ENCODE measurements at places on chromosomes 7 and 10.

GRCh38 chr10:111344804-111345203 lies 268.0 kb downstream of the ADRA2A start:
- no peak for ATAC-seq

- no peak for ATAC-seq
These were observed 52.4 kb upstream of the TMEM140 start for GRCh38 chr7:135095450-135095849.

DNA sequence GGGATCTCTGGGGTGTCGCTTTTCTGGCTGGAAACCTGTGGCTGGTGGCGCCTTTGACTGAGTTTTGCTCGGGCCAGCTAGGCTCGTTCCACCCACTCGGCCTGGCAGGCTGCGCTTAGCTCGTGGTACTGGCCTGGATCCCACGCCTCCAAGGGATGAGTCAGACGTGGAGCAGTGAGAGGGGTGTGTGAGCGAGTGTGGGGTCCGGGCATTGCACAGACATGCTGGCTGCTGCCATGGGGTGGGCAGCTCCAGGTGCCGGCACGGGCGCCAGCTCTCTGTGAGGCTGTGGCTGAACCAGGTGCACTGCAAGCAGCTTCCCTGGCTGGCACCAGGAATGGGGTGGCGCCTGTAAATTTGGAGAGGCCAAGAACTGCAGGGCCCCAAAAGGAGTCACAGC lies 63.1 kb upstream of the CACNA2D1 start:
- peak; percentile 58 for ATAC-seq

- no peak for ATAC-seq
These were observed 277.0 kb downstream of the GFRA1 start for GRCh38 chr10:115996031-115996430.

GRCh38 chr10:68403701-68404100 lies 3.4 kb downstream of the RUFY2 start:
- ATAC-seq, result no peak

- no peak for ATAC-seq
These were observed 582.5 kb downstream of the CNTNAP2 start for GRCh38 chr7:146698995-146699610.

DNA sequence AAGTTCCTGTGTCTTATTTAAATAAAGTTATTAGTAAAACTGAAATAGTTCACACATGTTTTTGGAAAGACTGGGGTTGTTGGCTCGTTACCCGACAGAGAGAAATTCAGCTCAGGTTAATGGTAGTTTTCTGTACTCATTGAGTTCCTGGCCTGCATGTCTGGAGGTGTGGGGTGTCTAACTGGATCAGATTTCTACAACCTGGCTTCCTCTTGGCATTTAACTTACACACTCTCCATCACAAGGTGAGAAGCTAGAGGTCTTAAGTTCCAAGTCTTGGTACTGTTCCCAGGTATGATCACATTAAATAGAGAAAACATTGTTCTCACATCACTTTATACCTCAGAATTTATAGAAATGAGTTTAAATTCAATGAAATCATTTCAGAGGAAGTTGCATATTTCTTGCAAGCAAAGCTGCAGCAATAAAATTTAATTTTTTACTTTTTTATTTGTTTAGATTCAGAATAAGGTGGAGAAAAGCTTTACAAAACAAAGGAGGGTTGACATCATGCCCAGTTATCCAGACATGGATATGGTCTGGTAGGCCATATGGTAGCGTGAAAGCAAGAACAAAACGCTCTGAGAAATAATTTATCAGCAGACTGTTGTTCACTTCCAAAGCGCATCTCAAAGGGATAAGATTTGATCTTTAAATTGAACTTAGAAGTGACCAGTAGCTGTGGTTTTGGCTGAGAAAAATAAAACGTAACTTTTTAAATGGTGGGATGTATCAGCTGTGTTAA lies 120.6 kb downstream of the GLCCI1 start:
- ATAC-seq, result no peak

DNA sequence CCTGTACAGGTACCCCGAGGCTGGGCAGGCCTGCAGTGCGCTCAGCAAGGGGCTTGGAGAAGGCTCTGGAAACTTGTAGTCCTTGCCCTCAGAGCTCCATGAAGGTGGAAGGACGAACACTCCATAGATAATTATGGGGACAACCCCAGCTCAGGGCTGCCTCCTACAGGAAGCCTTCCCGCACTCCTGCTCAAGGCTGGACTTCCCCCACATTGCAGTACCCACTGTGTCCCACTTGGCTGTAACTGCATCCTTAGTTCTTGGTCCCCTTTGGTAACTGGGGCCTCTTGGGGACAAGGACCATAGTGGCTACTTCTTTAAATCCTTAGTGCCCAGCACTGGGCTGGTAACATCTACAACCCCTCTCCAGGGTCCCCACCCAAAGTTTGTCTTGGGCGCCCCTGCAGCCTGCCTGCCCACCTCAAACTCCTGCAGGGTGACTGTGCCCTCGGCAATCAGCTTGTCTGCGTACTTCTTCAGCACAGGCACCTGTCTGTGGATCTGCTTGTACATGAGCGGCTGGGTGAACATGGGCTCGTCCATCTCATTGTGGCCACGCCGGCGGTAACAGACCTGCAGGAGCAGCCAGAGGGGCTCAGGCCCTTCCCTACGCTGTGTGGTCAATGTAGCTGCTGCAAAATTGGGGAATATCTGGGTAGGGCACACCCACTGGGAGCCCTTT lies 17.1 kb downstream of the OGDHL start:
- peak; percentile 13 for ATAC-seq

- ATAC-seq, result no peak
These were observed 41.9 kb downstream of the CAMK1D start for GRCh38 chr10:12391206-12391605.

DNA sequence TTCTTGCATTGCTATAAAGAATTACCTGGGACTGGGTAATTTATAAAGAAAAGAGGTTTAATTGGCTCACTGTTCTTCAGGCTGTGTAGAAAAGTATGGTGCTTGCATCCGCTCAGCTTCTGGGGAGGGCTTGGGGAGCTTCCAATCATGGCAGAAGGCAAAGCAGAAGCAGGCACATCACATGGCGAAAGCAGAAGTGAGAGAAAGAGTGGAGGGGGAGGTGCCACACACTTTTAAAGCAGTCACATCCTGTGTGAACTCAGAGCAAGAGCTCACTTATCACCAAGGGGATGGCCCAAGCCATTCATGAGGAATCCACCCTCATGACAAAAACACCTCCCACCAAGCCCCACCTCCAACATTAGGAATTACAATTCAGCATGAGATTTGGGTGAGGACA lies 303.5 kb downstream of the OTUD1 start:
- ATAC-seq, result no peak
